Stimulated activated CD8-positive, alpha-beta memory T cell treated with anti-CD3 and anti-CD28 coated beads, Interleukin-4, amount 100 ng/mL, for 1 hour (primary cell): ENCODE measurements at places on chromosomes 5 and 9.

GRCh38 chr5:129902816-129903215, 1.4 kb upstream of the CHSY3 start:
- no peak for DNase-seq

GRCh38 chr5:30804739-30805505, 388.6 kb upstream of the CDH6 start:
- DNase-seq = no peak

DNA sequence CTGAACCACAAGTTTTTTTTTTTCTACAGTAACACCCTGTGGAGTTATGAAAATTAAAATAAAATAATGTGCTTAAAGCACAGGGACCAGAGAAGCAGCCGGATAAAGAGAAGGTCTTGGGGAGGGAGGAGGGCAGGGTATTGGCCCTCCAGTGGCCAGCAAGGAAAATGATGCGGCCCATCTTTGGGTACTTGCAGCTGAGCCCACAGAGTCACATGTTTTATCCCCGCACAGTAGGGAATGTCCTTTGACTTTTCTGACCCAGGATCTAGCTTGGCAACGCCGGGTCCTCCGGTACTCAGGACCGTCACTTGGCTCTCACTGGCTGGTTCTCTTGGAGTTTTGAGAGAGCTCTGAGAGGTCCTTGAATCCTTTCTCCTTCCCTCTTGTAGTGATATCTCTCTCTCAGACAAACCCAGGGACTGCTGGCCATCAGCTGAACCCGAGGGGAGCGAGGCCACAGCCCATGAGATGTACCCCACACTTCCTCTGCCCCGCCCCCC, 35.3 kb upstream of the HSPA9 start:
- no peak for DNase-seq

GRCh38 chr9:27183701-27184100, 74.7 kb downstream of the TEK start:
- no peak for DNase-seq

GRCh38 chr5:39616131-39616530, 191.4 kb upstream of the DAB2 start:
- no peak for DNase-seq

DNA sequence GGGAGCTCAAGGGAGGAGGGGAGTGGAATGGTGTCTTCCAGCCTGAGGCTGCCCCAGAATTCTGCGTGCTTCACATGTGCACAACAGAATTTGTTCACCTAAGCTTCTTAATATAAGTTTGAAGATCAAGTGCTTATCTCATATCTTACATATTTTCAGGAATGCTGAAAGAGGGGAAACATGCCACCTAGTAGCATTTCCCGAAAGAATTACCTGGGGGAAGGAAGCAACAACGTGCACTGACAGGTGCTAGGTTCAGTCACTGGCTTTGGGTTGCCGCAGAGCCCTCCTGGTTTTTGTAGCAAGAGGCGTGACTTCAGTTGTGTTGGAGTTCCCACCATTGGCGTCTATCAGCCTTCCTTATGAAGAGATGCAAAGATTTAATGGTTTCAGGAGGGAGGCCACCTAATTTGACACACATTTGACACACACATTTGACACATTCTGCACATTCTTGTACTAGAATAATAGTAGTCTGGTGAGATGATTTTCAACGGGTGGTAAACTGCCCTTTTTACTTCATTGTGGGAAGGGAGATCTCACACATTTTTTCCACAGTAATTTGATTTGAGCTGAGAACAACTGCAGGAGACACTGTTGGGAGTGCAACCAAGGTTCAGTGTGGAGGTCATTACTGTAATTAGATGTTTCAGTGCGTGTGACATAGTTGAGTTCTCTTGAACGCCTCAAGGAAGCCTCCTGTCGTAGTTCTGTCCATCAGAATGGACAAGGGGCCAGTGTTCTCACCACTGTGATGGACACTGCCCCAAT, 481.3 kb downstream of the CCDC171 start:
- DNase-seq = no peak

DNA sequence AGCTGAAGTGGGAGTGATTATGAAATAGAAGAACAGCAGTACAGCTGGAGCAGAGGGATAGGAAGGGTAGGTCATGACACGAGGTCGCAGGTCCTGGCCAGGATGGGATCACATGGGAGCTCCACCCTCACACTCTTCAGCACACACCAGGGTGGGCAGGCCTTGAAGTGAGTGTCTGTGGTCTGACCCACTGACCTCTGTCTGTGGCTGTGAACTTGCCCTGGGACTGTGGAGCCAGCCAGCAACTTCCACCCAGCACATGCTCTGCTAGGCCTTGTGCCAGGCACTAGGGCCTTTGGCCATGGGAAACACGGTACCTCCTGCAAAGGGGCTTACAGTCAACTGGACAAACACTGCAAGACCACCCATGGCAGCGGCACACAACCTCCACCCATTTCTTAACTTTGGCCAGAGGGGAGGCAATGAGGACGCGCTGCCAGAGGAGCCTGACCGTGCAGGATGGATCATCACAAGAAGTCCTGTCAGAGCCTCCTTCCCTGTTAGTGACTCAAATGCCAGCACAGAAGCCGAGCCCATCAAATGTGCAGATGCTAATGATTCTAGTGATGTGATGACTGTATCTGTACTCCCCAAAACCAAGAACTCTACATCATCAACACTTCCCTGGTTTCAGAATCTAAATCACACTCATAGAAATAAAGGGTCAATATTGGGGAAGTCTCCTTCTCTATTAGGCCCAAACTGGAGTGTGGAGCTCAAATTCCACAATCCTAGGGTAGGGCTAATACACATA, 113.6 kb downstream of the DPYSL3 start:
- no peak for DNase-seq

GRCh38 chr5:96730586-96730985, 68.4 kb downstream of the CAST start:
- DNase-seq = no peak

DNA sequence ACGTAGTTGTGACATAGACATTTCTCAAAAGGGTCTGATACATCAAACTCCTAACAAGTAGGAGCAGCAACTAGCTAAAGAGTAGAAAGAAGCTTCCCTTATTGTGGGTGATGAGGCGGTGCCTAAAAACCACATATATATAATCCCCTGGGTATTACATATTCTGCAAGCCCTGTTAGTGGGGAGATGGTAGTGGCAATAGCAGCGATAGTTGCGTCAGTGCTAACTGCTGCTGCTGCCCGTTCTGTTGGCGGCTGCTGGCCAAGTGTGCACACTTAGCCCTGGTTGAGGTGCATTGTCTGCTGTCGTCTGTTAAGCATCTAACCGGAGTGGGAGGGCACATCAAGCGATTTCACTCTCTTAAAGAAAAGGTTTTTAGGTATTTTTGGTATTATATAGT, 35.8 kb downstream of the VLDLR start:
- no peak for DNase-seq

DNA sequence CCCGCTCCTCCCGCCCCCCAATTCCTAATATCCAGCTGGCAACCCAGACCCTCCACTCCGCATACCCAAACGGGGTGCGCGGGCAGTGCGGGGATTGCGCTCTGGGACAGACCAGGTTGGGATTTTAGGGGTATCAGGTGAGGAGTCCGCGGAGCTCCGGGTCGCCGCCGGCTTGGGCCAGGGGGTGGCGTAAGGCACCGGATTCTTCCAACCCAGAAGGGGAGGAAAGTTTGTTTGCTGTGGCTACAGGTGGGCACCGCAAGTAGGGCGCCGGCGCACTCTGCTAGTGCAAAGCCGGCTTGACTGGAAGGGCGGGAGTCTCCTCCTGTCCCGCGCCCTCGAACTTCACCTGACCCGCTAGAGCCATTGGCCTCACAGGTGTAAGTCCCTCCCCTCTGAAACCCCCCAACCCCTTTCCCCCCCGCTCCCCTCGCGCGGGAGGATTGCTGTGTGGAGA, 709 bp downstream of the IQGAP2 start:
- DNase-seq = no peak

GRCh38 chr5:31990701-31991110, 183.4 kb downstream of the GOLPH3 start:
- DNase-seq = no peak

GRCh38 chr5:143506836-143507552, 103.5 kb upstream of the NR3C1 start:
- DNase-seq = no peak

- no peak for DNase-seq
Observed at GRCh38 chr5:27472000-27472763, 433.8 kb upstream of the CDH9 start.

- no peak for DNase-seq
Observed at GRCh38 chr9:83403527-83404238, 134.5 kb downstream of the FRMD3 start.

- DNase-seq = no peak
Observed at GRCh38 chr9:16653491-16654399, 216.7 kb downstream of the BNC2 start.

- DNase-seq = no peak
Observed at GRCh38 chr5:2747363-2748162, 3.9 kb downstream of the IRX2 start.

GRCh38 chr5:176355400-176356178, 6.0 kb downstream of the KIAA1191 start:
- DNase-seq = no peak

- no peak for DNase-seq
Observed at GRCh38 chr5:14674983-14675854, 10.7 kb downstream of the OTULIN start.

DNA sequence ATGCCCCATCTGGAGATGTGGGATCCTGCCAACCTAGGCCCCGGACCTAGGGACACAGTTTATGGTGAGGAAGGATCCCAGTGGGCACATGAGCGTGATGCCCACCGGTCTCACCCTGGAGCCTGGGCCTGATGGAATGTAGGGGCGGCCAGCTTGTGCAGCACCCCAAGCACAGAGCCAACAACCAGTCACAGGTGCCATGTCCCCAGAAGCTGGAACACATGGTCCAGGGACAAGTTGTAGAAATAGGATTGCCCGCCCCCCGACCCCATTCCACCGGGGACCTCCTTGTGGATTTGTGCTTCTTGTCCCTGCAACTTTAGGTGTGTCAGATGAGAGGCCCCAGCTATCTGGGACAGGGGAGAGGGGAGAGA, 48.9 kb downstream of the C9orf50 start:
- DNase-seq = no peak

DNA sequence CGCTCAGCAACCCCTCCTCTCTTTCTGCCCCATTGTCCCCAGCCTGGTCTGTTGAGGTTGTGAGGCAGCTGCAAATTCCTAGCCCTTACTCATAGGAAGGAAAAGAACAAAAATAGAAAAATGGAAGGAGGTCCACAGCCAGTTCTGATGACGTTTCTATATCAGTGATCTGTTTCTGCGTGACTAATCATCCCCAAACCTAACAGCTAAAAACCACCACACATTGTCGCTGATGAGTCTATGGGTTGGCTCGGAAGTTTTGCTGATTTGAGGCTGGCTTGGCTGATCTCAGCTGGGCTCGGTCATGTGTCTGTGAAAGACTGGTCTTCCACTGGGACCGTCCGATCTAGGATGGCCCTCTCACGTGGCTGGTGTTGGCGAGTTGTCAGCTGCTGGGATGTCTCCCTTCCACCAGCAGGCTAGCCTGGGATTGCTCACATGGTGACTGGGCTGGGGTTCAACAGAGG, 200.6 kb upstream of the ZNF618 start:
- DNase-seq = no peak

DNA sequence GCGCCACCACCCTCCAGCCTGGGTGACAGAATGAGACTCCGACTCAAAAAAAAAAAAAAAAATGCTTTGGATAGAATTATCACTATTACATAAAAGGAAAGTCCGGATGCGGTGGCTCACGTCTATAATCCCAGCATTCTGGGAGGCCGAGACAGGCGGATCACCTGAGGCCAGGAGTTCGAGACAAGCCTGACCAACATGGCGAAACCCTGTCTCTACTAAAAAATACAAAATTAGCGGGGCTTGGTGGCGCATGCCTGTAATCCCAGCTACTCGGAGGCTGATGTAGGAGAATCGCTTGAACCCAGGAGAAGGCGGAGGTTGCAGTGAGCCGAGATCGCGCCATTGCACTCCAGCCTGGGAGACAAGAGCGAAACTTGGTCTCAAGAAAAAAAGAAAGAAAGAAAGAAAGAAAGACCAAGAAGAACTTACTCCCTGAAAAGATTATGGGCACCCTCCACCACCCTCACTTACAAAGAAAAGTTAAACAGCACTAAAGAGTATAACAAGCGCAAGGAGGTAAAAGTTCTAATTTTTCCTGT, 17.8 kb downstream of the CDKN2A start:
- no peak for DNase-seq

GRCh38 chr5:179893076-179893957, 14.4 kb downstream of the TBC1D9B start:
- DNase-seq = no peak

GRCh38 chr5:14129123-14129522, 14.0 kb upstream of the TRIO start:
- no peak for DNase-seq

DNA sequence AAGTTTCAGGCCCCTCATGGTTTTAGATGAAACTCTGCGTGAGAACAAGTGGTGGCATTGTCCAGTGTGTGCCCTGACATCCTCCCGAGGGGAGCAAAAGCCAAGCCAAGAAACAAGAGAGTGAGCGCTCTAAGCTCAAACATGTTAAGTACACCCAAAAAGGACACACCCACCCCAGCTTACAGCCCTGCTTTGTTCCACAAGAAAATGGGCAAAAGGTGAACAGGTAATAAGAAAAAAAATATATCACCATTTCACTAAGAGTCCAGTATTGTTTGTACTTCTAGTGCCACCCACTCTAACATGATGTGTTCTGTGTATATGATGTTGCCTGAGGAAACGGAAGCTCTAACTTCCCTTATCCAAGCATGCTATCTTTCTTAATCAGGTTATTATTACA, 278.2 kb downstream of the SLIT3 start:
- DNase-seq = no peak

- no peak for DNase-seq
Observed at GRCh38 chr5:74382123-74382855, 258.2 kb downstream of the ENC1 start.

DNA sequence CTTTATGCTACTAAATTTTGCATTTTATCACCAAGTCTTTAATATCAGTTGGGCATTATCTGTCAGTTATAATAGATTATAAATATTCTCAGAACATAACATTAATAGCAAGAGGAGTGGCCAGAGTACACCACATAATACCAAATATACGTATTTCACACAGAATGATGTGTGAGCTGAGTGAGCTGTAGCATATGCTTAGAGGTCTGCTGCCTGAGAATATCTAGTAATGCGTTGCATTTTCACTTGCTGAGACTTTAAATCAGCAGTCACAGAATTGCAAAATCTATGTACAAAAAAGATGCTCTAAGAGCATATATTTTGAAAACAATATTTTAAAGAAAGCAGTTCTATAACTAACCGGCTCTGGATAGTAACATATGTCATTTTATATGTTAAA, 921.1 kb upstream of the EDIL3 start:
- no peak for DNase-seq

- no peak for DNase-seq
Observed at GRCh38 chr9:642014-642413, 199.5 kb upstream of the DMRT1 start.

- no peak for DNase-seq
Observed at GRCh38 chr5:75051217-75051751, 1.1 kb downstream of the GCNT4 start.

DNA sequence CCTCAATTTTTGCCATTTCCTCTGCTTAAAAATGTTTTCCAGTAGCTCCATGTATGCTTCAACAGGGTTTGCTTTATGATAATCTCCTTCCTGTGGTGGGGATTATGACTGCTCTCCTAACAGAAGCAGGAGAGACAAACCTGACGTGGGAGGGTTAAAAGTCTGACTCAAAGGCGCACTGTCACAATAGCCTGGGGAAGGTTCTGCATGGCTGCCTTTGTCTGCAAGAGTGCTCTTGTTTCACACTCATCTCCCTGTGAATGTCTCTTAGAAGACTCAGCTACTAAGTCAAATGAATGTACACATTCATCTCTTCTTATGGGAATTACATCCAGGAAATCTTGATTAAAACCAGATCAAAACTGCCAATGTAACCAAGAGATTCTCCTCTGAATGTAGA, 90.9 kb upstream of the MTAP start:
- DNase-seq = no peak
